ENCODE measurements at places on chromosomes 3 and 15.

GRCh38 chr3:124887177-124887931, at the start of gene ITGB5:
Gene ITGB5 (minus strand): TSS chr3:124887365. CDS start chr3:124887000, 365 bp downstream.
- DNase-seq: peak; percentile 87

DNA sequence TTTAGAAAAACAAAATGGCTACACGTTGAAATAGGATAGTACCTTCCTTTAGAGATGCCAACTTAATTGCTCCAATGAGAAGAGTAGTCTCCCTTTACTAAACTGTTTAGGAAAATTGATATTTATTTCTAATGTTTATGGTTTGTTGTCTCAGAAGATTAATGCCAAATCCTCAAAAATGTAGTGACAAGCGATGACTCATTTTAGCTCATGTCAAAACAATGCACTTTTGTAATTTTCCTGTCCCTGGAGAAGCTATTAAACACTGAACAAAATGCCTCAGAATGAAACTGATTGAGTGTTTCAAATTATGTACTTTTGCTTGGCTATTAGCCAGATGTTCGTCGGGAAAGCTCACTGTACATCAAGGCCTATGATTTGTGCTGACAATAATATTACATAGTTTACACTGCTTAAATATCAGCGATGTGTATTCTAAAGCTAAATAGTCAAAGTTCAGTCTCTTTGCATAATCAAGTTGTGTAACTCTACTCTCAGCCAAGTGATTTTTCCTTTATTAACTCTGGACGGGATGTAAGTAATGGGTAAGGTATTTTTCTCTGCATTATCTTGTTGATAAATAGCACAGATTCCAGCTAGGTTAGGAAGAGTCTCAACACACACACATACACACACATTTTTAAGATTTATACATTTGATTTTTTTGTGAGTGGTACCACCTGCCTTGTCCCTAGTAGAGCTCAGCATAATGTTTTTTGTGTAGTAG, 83.7 kb downstream of the CMSS1 start:
- no peak for DNase-seq

- peak; percentile 75 for DNase-seq
These were observed 589 bp downstream of the HERC1 start for GRCh38 chr15:63833021-63833696.

DNA sequence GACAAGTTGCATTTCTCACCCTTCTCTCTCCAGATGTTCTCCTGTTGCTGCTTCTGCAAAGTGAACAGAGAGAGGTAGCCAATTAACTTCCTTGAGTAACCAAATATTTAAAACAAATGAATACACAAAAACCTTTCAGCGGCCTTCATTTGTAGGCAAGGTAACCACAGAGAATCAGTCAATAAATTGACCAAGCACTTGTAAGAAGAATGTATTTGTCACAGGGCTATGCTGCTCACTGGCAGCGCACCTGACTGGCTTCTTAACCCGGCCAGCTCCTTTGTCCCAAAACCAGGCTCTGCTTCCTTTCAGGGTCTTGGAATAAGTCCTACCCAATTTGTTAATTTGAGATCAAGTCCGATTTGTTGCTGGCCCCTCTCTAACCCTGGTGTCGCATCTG, 43.5 kb upstream of the STXBP5L start:
- no peak for DNase-seq

GRCh38 chr3:66931291-66931690, 66.8 kb upstream of the KBTBD8 start:
- no peak for DNase-seq

DNA sequence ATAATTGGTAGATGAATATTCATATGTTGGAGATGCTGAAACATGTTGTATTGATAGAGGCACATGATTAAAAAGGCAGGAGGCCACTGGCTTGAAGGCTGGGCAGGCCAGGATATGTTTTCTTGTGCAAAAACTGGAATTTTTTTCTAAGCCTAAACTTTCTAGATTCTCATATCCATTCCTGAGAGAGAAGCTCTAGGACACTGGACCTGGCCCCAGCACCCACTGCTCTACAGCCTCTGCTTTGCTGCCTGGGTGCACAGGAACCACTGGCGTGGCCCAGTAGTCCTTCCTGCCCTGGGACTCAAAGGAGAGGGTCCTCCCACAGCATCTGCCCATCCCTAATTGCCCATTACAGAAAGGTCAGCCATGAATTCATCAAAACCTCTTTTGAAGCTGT, 58.1 kb upstream of the APEH start:
- no peak for DNase-seq

GRCh38 chr3:197828-198491, 1.4 kb downstream of the CHL1 start:
- DNase-seq: peak; percentile 39

DNA sequence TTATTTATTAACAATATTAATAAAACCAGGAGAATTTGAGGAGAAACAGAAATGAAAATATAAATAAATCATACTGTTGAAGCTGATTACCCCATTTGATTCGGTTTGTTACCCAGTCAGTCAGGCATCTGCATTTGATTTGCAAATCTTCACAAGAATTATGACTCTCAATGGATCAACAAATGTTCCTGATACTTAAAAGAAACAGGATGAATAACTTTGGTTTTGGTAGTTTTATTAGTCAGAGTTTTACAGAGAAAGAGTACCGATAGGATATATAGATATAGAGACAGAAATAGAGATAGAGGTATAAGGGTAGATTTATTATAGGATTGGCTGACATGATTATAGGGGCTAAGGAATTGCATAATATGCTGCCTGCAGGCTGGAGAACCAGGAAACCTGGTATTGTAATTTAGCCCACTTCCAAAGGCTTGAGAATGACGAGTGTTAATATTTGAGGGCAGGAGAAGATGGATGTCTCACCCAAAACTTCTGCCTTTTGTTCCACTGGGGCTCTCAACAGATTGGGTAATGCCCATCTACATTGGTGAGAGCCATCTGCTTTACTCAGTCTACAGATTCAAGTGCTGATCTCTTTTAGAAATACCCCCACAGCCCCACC, 241.6 kb upstream of the COL8A1 start:
- DNase-seq: no peak

- DNase-seq: no peak
These were observed 14.3 kb downstream of the KLHL25 start for GRCh38 chr15:85780225-85780985.

DNA sequence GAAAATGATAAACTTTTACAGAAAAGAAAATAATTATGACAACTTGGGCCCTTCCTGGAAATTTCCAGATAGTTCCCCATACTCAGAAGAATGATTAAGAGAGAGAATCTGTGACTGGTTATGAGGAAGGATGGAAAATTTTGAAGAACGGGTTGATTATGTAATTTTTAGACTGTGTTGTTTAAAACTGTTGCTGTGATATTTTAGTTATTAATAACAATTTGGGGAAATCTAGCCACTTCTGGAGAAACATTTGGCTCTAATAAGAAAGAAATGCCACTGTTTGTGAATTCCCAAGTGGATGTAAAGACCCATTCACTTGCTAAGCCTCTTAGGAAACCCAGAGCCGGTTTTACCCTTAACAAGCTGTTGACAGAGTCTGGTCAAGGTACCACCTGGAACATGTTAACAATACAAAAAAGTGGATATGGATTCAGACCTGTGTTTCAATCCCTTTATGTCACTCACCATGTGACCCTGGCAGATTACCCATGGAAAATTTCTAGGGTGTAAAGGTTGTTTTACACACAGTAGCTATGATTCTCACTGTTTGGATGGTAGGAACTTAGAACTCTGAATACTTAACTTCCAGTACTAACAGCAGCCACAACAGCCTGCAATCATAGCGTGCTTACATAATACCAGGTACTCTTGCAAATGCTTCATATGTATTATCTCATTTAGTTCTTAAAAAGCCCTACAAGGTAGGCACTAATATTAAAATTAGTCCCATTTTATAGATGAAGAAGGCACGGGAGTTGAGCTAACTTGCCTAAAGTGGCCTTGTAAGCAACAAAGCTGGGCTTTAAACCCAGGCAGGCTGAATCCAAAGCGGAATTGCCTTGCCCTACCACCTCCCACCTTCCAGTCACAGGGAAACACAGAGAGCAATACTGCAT, 32.0 kb downstream of the ZBTB38 start:
- no peak for DNase-seq

DNA sequence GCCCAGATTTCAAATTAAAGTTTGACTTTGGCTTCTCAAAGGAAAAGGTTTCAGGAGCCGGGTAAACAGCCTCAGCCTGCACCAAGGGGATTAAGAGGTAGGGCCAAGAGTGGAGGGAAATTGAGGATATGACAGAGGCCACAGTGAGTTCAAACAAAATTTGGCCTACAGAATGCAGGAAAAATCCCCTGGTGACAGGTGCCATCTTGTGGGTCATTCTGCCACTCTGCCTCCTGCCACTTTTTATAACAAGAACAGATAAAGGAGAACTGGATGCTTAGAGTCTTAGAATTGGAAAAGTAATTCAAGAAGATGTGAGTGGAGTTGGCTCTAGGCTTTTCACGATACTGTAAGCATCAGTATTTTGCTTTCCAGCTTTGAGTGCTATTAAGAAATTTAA, 253.2 kb downstream of the NR2F2 start:
- DNase-seq: no peak

DNA sequence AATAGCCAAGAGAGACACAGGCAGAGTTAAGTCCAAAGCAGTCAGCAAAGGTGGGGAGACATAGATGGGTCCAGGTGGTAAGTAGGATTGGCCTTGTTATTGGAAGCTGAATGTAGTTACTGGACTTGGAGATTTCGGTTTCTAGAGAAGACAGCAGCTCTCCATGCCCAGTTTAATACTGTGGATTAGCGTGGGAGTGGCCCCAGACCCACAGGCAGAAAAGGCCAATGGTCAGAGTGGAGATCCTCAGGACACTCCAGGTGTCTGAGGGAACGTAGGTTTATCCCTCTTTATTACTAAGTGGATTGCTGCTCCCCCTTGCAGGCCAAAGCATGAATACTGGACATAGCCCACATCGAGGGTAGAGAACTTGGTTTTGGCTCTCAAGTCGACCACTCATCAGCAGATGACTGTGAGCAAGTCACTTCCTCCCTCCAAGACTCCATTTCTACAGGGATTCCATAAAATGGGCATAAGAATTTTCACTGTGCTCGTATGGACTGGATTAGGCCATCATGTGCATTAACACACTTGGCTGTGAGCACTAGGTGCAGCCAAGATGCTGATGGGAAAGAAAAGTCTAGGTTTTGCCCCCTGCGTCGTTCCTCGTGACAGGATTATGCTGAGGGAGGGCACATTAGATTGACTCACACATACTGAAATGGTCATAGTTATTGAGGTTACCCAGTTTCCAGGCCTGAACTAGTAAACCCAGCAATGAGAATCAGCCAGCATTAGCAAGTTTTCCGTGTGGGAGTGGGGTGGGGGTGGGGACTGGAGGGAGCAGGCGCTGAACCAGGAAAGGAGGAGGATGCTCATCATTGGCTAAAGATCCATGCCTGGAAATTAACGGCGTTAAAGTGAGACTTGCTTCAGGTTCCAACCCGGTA, 225.2 kb upstream of the TPRG1 start:
- no peak for DNase-seq

- DNase-seq: no peak
These were observed 59.0 kb downstream of the SLC12A1 start for GRCh38 chr15:48265135-48265534.

DNA sequence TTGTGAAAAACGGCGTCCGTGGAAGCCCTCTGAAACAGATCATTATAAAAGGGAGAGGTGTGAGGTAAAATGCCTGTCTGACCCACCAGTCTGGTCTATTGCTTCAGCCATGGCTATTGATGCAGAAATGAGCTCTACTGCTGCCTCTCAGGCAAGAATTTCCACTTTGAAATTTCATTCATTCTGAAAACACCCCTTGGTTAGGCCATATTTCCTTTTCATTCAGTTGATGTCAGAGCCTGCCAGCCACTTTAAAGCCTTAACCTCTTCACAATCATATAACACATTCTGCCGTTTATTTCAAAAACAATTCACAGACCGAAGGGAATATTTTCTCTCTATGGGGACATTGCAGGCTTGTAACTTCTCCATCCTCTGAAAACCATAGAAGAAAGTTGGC, 71.9 kb downstream of the FOXB1 start:
- no peak for DNase-seq

DNA sequence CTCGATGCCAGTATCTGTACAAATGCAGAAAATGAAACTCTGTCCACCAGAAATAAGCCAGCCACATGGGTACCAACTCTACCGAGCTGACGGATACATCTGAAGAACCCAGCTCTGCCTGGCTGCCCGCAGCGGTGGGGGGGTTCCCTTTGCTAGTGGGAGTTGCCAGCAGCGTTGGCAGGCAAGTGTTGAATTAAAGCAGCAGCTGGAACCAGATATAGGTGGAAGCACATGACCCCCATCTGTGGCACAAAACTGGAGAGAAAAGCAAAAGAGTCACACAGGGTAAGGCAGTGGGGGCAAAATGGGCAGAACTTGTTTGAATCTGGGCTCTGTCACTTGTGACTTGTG, 17.9 kb downstream of the CRYGS start:
- no peak for DNase-seq

DNA sequence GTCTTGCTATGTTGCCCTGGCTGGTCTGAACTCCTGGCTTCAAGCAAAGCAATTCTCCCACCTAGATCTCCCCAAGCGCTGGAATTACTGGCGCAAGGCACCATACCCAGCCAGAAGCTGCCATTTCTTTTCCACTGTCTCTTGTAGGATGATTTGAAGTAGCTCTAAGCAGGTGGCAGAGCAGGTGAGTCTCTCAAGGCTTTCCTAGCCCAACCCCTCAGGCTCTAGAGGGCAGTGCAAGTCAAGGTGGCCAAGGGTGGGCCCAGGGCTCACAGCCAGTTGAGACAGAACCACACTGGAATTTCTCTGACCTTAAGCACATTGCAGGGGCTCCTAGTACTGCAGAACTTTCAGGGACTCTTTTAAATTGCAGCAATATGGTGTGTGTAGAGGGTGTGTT, 15.6 kb upstream of the DAG1 start:
- no peak for DNase-seq

GRCh38 chr3:46416125-46416810, 9.2 kb downstream of the CCRL2 start:
- no peak for DNase-seq

- peak; percentile 45 for DNase-seq
These were observed 55.8 kb upstream of the DGKG start for GRCh38 chr3:186417791-186418190.

GRCh38 chr3:112302150-112302830, 8.3 kb upstream of the SLC9C1 start:
- DNase-seq: no peak

- DNase-seq: no peak
These were observed 21.8 kb downstream of the SPG11 start for GRCh38 chr15:44641651-44642050.

- DNase-seq: no peak
These were observed 39.3 kb downstream of the KLHL25 start for GRCh38 chr15:85755471-85755870.
